Stimulated activated CD8-positive, alpha-beta memory T cell treated with anti-CD3 and anti-CD28 coated beads, Interleukin-7, amount 100 ng/mL, for 1 hour (primary cell): ENCODE measurements at places on chromosomes 3 and 15.

- DNase-seq, result peak; percentile 13
These were observed 12.9 kb downstream of the IDH3A start for GRCh38 chr15:78162038-78162437.

- no peak for DNase-seq
These were observed 136.0 kb upstream of the RAP2B start for GRCh38 chr3:153026026-153026425.

GRCh38 chr3:64170270-64170669 lies 55.0 kb downstream of the PRICKLE2 start:
- DNase-seq, result no peak

DNA sequence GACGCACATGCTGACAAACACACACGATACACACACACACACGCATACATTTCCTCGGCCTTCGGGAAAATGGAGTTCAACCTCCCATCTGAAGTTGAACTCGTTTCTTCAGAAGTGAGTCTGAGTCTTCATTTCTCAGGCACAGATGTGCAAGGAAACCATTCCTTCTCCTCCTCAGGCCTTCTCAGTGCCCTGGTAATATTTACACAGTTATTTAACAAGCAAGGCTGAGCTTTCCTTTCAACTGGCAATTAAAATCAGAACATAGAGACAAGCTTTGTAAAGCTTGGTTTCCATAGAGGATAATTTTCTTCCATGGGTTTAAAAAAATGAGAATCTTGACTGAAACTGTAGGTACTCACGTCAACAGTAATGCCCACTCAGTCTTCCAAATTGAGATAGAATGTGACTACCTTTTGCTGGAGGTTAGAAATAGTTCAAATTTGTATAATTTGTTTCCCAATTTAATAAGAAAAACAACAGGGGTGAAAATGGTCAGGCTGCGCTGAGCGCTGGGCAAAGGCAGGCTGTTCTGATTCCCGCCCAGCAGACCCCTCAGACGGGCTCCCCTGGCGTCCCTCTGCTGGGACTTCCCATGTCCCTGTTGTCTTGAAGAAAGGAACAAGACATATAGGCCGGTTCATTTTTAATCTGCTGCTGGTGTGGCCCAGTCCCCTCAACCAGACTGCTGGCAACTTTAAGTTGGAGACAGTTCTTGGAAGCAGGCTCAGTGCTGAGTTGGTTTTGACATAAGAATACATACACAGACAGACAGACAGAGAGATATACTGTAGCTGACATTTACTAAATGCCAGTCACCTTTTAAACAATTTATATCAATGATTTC lies 174.3 kb downstream of the XXYLT1 start:
- no peak for DNase-seq

- DNase-seq, result no peak
These were observed 204.8 kb downstream of the ABHD5 start for GRCh38 chr3:43895573-43895972.

DNA sequence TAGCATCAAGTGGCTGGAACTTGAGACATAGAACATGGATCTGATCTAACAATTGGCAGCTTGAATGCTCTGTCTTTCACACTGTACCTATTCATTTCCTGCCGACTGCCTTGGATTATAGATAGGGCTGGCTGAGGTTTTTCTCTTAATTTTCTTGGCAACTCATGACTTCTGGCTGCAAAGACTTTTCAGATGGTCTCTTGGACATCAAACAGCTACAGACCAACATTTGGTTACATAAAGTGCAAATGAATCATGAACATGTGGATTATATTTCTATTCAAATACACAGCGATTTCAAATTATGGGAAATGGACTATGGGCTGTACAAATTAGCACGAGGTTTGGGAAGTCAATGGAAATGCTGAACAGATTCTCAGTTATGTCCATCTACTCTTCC lies 26.2 kb upstream of the IL16 start:
- no peak for DNase-seq

- no peak for DNase-seq
These were observed 103.4 kb upstream of the HACD2 start for GRCh38 chr3:123688241-123688747.

- no peak for DNase-seq
These were observed 314.1 kb downstream of the NLGN1 start for GRCh38 chr3:173711619-173712018.

DNA sequence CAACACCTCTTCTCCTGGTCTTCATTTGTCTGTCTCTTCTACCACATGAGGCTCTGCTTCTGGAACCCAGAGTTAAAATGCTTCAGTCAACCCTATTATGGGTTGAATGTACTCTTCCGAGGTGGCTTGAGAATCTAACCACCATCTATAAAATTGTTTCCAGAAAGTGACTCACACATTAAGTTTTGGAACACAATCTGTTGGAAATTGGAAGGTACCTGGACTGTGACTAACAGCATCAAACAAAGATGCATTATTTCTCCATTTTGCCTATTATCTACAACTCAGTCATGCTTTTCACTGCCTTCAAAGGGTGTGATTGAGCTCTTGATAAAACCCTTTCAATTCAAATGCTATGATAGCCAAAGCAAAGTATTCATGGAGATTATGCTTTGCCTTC lies 499.0 kb upstream of the SEMA6D start:
- DNase-seq, result no peak

- no peak for DNase-seq
These were observed 651 bp downstream of the ACTC1 start for GRCh38 chr15:34794590-34795206.

DNA sequence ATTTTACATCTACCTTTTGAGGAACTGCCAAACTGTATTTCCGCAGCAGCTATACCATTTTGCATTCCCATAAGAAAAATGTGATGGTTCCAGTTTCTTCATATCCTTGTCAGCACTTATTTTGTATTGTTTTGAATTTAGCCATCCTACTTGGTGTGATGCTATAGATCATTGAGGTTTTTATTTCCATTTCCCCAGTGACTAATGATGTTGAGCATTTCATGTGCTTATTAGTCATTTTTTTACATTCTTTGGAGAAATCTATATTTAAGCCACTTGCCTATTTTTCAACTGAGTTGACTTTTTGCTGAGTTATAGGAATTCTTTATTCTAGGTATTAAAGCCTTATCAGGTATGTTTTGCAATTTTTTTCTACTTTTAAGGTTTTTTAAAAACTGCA lies 347.6 kb upstream of the RARB start:
- DNase-seq, result no peak

- DNase-seq, result no peak
These were observed 54.5 kb upstream of the ABHD10 start for GRCh38 chr3:111924283-111924682.

GRCh38 chr3:38992117-38992760 lies 59.5 kb downstream of the SCN11A start:
- DNase-seq, result no peak

GRCh38 chr3:134232951-134233350 lies 17.7 kb downstream of the RYK start:
- DNase-seq, result no peak

GRCh38 chr3:3302964-3303363 lies 123.5 kb upstream of the CRBN start:
- no peak for DNase-seq

DNA sequence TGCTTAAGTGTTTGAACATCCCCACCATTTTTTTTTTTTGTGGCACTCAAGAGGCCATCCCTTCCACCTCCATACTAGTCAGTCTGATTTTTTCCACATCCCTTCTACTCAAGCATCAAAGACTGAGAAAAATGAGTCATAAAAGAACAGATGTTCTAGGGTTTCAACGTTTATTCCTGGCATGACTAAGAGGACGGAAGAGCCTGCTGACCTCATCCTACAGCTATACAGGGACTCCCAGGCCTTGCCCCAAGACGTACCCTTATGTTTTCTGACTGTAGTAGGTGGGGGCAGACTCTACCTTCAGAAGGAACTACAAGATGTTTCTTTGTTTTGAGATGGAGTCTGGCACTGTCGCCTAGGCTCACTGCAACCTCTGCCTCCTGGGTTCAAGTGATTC lies 3.3 kb upstream of the ITPKA start:
- DNase-seq, result no peak

DNA sequence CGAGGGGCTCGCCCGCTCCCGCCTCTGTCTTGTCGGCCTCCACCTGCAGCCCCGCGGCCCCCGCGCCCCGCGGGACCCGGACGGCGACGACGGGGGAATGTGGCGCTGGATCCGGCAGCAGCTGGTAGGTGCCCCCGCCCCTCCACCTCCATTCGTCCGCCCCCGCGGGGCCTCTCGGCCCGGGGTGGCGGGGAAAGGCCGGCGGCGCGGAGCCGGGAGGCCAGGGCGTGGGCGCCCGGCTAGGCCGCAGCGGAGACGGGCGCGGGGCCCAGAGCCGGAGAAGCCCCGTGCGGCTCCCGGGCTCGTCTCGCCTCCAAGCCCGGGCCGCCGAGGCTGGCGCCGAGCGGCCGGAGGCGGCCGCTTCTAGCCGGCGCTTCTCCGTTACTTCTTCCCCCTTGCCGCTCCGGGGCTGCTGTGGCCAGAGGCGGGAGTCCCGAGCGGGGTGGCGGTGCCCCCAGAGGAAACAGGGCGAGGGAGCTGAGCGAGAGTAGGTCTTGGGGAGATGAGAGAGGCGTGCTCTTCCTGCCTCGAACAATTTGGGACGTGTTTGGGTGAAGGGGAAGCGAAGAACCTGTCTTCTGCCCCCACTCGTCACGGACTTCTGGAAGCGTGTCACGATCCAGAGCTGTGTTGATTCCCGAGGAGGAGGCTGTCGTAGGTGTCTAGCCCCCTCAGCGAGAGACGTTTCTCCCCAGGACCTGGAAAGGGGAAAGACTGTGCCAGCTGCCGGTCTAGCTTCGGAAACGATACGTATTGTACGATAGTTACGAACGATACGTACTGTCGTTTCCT lies 555 bp downstream of the ATP11B start:
- no peak for DNase-seq

- no peak for DNase-seq
These were observed 493.9 kb upstream of the KCNMB2 start for GRCh38 chr3:178042376-178042775.

- DNase-seq, result no peak
These were observed 151.5 kb downstream of the LRRK1 start for GRCh38 chr15:101070502-101071273.

- no peak for DNase-seq
These were observed 57.6 kb downstream of the AAGAB start for GRCh38 chr15:67196672-67197363.

GRCh38 chr3:126259411-126260391 lies 79.3 kb upstream of the ALDH1L1 start:
- no peak for DNase-seq

- no peak for DNase-seq
These were observed 7.8 kb upstream of the CHRM5 start for GRCh38 chr15:33960549-33960935.

GRCh38 chr3:195537995-195538394 lies 5.1 kb downstream of the PPP1R2 start:
- no peak for DNase-seq

DNA sequence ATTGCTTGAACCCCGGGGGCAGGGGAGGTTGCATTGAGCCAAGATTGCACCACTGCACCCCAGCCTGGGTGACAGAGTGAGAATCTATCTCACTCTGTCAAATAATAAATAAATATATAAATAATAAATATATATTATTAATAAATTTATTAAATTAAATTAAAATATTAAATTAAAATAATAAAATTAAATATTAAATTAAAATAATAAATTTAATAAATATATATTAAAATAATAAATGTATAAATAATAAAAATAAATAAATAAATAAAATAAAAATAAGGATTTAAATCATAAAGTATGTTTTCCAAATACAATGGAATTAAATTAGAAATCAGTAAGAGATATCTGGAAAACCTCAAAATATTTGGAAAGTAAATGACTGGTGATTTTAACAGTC lies 43.3 kb downstream of the ATOSA start:
- DNase-seq, result no peak

- DNase-seq, result no peak
These were observed 60.3 kb upstream of the MBNL1 start for GRCh38 chr3:152208439-152208838.

DNA sequence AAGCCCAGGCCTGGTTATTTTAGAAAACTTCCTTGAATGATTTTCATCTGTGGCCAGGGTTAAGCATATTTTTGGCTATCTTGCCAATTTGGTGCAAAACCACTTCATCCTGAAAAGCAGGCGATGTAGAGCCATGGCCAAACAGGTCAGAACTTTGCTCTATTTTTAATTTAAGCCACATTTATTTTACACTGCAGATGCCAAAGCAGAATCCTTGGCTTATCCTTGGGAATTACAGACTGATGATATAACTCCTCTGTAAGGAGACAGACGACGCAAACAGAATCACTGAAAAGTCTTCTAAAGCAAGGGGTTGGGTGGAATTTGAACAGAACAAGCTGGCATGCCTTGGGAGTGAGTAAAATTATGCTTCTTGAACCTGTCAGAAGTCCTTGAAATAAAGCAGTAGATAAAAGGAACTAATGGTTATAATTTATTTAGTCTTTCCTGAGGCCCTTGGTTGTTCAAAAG lies 121.9 kb downstream of the CHST2 start:
- DNase-seq, result no peak

DNA sequence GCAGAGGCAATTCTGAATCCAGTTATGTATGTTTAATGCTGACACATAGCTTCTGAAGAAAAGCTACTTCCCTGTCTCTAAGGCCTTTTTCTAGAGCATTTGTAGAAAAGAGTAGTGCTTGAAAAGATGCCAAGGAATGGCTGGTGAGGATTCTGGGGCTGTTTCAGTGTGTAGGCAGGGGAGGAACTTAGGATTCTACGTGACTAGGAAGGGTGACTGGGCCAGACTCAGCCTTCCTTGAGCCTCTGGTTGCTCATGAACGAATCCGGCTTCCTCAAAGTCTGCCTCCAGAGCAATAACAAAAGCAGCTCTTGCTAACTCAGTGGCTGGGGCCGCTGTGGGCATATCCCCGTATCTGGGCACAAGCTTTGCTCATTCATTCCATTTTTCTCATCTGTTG lies 104.8 kb upstream of the WNT5A start:
- DNase-seq, result no peak

DNA sequence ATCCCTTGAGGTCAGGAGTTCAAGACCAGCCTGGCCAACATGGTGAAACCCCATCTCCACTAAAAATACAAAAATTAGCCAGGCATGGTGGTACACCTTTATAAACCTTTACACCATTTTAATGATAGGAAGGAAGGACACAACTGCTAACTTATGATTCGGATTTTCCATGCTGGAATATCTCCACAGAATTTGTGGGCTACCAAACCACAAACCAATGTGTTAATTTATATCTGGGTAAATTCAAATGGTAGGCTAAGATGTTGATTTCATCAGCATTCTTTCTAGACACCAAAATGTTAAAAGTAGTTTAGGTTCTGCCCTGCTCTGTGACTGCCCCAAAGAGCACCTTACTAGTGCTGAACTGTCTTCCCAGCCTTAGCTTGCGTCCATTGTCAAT lies 72.8 kb downstream of the POLQ start:
- no peak for DNase-seq
